Spleen (tissue), 13 donors: ENCODE measurements at places on chromosomes 1 and 21.

DNA sequence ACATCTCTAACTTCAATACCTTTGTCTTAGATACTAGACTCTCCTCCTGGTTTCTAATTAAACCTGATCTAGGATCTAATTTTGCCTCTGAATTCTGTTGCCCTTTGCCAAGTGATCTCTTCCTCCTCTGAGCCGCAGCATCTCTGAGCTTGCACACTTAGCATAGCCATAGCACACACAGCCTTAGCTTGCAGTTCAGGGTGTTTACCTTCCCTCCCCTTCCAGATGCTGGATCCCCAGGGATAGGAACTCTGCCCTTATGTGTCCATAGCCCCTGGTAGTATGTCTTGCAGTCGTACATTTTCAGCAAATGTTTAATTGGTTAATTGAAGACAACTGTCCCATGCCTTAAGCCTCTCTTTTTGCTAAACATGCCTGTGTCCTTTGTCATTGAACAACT lies 30.3 kb downstream of the SELL start:
- H3K4me3 ChIP-seq: no peak overlapping the region
- no peaks in the 10 kb centered on the region for H3K36me3 ChIP-seq
- peaks cover 18% of the 10 kb centered on the region for H3K4me1 ChIP-seq

DNA sequence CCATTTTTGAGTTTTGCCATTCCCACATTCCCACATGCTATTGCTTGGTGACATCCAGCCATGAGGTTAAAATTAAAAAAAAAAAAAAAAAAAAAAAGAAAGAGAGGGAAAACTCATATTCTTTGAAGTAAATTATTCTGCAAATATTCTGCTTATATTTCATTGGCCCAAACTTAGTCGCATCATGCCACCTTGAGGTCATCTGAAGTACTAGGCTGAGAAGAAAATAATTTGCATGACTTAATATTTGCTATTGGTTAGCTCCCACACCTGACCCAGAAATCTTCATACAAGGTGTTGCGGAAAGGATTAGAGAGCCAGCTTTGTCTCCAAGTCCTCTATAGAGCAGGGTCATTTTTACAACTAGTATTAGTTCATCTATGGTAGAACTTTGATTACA lies 2206.0 kb downstream of the MRPL39 start:
- DNase-seq: no peak
- no peaks in the 10 kb centered on the region for H3K4me1 ChIP-seq
- H3K27me3 ChIP-seq: no peaks in the 10 kb centered on the region
- no peaks in the 10 kb centered on the region for H3K36me3 ChIP-seq
- H3K27ac ChIP-seq: no peak overlapping the region

DNA sequence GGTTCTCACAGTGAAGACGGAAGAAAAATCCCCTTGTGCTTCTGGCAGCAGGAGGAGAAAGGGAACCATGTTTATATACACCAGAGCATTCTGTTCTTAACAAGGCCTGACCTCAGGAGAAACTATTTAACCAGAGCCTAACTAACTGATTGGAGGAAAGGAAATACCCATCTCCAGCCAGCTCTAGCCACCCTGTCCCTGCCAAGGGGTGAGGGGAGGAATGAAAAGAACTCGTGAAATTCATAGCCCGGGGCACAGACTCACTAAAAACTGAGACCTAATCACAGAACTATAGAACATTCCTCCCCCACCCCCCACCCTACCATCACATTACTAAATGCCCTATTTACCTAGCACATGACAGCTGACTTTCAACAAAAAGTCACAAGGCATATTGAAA lies 65.0 kb downstream of the KCNH1 start:
- H3K27ac ChIP-seq: no peak overlapping the region
- H3K4me1 ChIP-seq: no peaks in the 10 kb centered on the region
- H3K27me3 ChIP-seq: no peaks in the 10 kb centered on the region
- H3K36me3 ChIP-seq: no peaks in the 10 kb centered on the region
- no peak for DNase-seq

DNA sequence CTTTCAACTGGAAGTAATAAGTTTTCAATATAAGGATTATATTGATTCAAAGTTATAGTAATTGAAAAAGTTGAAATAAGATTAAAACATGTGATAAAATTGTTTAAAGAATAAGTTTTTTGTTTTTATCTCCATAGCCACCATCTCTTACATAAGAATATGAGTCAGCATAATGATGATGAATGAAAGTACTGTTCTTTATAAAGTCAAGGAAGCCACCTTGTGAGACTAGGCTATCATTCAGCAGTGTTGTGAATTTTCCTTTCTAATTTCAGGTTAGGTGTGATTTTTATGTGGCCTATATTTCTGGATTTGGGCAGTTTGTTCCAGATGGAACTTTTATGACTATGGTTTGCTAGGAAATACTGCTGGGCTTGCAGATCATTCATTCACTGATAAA lies 22.4 kb upstream of the ASB17 start:
- H3K27me3 ChIP-seq: no peaks in the 10 kb centered on the region
- no peaks in the 10 kb centered on the region for H3K4me1 ChIP-seq
- no peak overlapping the region for H3K4me3 ChIP-seq
- no peak overlapping the region for H3K27ac ChIP-seq
